ENCODE measurements at places on chromosomes 5 and 9. TPM values are rescaled to one million over a fixed set of nuclear protein-coding genes. Genes with fewer than 3 reads are reported as not detected.
A peak's percentile ranks its signal among the peaks of the same experiment; 100 is the strongest.

Gene PDE6A
- not detected for total RNA-seq

Gene RNF183
- 0.50 TPM for total RNA-seq

- DNase-seq = no peak
- no peaks in the 10 kb centered on the region for H3K36me3 ChIP-seq
- no peaks in the 10 kb centered on the region for H3K27me3 ChIP-seq
- H3K4me1 ChIP-seq = no peaks in the 10 kb centered on the region
Observed at GRCh38 chr9:113503131-113503541, 39.6 kb downstream of the RGS3 start.

DNA sequence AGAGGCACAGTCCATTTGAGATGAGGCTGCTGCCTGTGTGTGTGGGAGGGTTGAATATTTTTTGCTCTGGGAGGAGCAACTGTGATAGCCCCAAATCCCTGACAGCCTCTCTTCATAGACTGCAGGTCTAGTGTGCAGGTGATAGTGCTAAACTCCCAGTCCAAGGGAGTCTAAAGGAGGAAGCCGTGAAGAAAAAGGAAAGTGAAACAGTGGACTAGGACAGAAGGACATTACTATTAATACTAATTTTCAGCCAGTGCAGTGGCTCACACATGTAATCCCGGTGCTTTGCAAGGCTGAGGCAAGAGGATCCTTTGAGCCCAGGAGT, 295.0 kb downstream of the PDE4D start:
- H3K27me3 ChIP-seq = no peaks in the 10 kb centered on the region
- H3K27ac ChIP-seq = no peak overlapping the region
- no peak overlapping the region for H3K4me3 ChIP-seq
- no peak for DNase-seq
- no peaks in the 10 kb centered on the region for H3K4me1 ChIP-seq

DNA sequence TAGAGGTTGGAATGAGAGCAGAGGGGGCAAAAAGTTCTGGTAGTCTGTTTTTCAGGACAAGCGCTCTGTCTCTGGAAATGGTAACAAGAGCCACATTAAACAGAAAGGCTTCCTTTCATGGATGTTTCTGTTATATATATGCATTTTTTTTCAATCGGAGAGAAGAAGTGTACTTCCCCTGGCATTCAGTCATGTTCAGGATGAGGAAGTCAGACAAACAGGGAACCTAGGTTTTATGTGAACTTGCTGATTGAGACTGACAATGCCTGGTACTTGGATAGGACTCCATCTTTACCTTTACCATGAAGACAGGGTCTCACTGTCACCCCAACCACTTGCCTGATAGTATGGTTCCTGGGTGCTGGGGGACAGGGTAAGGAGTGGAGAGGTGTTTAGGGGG, 30.1 kb upstream of the ZBED3 start:
- no peaks in the 10 kb centered on the region for H3K4me1 ChIP-seq
- no peak overlapping the region for H3K27ac ChIP-seq
- no peaks in the 10 kb centered on the region for H3K27me3 ChIP-seq
- no peaks in the 10 kb centered on the region for H3K36me3 ChIP-seq

DNA sequence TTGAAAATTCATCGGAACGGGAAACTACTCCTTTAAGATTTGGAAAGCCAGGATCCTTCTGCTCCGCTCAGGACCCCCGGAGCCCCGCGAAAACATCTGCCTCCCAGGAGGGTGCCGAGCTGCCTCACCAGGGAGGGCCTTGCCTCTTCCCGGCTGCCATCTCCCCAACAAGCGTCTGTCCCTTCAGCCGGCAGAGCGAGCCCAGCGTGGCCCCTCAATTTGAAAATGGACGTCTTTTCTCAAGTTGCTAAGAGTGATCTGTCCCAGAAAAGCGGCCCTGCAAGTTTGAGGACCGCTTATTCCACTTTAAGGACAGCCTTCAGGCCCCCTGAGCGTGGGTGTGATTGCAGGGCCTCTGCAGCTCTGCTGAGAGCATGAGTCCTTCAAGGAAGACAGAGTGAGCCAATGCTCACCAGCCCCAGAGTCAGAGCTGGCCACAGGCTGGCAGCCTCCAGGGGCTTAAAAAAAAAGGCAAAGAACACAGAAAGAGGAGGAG, 101.3 kb downstream of the PHF2 start:
- H3K4me3 ChIP-seq = no peak overlapping the region
- no peaks in the 10 kb centered on the region for H3K4me1 ChIP-seq
- H3K27ac ChIP-seq = no peak overlapping the region
- no peaks in the 10 kb centered on the region for H3K36me3 ChIP-seq
- no peaks in the 10 kb centered on the region for H3K27me3 ChIP-seq
- peak; percentile 29 for DNase-seq

- no peak for DNase-seq
- H3K27me3 ChIP-seq = no peaks in the 10 kb centered on the region
- H3K27ac ChIP-seq = no peak overlapping the region
- H3K4me3 ChIP-seq = no peak overlapping the region
- no peaks in the 10 kb centered on the region for H3K36me3 ChIP-seq
Observed at GRCh38 chr5:18491349-18491748, 857.1 kb downstream of the TAF11L14 start.

Measured in endodermal cell (in vitro differentiated cells).